ENCODE measurements at places on chromosomes 4 and X.

GRCh38 chr4:33296876-33297455 is 2576.8 kb downstream of the PCDH7 start:
- DNase-seq: no peak

- no peak for DNase-seq
Observed at GRCh38 chr4:76782837-76783236, 115.1 kb downstream of the SOWAHB start.

GRCh38 chrX:77453190-77453589 is 6.0 kb downstream of the FGF16 start:
- DNase-seq: no peak

GRCh38 chr4:105895583-105896460 is 551 bp downstream of the NPNT start:
- DNase-seq: peak; percentile 67

DNA sequence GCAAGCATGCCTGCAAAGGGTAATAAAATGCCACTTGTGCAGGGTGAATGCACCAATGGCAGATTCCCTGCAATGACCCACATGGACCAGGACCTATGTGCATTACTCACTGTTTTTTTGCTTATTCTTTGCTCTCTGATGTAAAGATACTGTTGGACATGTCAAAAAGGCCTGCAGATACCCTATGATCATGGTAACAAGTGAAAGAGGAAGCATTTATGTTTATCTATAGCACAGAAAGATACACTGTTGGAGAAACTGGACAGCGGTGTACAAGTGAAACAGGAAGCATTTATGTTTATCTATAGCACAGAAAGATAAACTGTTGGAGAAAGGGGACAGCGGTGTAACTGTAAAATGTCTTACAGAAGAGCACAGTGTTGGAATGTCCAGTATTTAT is 127.5 kb downstream of the PAPSS1 start:
- DNase-seq: no peak

DNA sequence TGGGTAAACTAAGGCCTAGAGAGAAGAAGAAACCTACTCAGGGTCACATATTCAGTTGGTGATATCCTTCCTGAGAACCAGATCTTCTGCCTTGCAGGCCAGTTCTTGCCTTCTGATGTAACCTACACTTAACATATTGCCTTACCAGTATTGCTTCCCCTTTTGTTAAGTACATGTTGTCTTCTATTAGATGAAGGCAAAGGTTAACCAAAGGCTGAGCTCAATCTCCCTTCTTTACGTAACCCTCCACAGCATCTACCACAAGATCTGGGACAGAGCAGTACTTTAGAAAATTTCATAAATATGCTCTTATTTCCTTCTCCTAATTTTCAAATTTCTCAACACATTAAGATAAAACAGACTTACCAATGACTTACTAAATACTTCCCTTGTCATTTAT is 474.4 kb downstream of the SH2D1A start:
- no peak for DNase-seq

- no peak for DNase-seq
Observed at GRCh38 chrX:20519146-20519545, 252.4 kb upstream of the RPS6KA3 start.

DNA sequence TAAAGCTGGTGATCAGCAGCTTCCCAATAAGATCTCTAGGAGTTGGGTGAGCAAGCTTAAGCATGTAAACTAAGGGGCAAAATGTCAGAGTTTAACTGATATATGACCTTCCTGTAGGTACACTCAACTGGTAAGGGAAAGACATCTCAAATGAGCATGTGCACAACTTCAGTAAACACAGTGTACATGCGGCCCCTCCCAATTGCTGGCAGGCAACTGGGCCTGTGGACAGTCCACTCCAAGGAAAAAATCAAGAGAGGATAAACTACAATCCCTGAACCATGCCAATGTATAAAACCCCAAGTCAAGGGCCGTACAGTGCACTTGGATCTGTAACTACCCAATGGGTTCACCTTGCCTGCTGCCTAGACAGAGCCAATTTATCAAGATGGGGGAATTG is 4.9 kb upstream of the NAA11 start:
- DNase-seq: no peak

DNA sequence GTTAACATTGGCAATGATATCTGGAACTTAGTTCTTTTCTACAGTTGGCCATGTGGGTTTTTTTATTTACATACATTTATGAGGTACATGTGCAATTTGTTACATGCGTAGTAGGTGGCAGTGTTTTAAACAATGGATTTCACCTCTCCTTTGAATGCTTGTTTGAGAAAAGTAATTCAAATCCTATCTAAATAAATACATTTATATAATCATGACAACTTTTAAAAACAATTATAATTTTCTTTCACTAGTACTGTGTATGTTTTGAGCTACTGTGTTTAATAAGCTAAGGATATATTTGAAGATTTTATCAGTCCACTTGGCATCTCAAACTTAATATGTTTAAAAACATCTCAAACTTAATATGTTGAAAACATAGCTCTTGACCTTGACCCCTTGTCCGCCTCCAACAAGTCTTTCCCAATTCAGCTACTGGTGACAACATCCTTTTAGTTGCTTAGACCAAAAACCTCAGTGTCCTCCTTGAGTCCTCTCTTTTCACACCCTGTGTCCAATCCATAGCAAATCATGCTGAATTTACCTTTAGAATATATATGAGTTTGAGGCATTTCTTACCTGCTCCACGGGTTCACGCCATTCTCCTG is 14.5 kb downstream of the GUCY1B1 start:
- DNase-seq: no peak

GRCh38 chr4:182187674-182188073 is 55.5 kb upstream of the TENM3 start:
- no peak for DNase-seq

GRCh38 chrX:28835991-28836390 is 248.7 kb downstream of the IL1RAPL1 start:
- DNase-seq: no peak

GRCh38 chrX:17632942-17633341 is 104.4 kb upstream of the SCML1 start:
- DNase-seq: no peak

DNA sequence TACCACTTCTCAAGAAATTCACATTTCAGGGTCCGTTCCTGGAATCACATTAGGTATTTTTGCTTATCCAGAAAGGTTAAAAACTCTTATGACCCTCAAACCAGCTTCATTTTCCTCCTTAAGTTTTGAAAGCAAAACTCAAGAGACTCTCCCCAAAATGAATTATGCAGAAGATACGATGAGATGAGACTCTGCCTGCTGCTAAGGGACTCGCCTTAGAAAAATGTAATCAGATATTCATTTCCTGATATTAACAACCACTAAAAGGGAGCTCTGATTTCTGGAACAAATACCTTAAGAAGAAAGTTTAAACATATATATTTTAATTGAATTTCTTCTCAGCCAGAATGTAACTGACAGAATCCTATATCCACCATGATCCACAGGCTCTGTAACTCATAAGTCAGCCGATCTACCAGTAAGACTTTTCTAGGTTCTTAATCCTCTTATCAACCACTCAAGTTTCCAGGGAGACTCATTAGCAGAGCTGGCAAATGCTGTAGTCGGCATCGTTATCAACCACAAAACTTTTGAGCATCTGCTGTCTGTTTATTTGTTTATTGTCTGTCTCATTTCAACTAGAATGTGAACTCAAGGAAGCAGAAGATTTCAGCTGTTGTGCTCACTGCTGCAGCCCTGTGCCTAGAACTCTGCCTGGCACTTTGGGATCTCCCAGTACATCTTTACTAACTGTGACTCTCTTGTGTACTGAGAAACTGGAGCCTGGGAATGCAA is 112.5 kb downstream of the LDB2 start:
- DNase-seq: peak; percentile 9

DNA sequence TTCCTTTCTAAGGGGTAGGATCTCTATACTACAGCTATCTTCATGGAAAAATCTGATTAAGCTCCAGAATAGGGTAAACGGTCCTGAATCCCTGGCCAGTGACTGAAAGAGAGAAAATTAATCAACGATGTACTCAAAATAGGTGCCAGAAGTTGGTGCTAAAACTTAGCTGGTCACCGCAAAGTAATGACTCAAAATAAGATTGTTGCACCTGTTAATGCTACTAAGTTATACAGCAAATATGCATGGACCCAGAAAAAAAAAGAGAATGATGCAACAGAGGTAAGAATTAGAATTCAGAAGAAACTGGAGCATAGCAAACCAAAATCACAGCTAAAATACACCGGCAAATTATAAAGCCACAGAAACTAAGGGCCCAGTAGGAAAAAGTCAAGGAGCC is 239.7 kb upstream of the FAM241A start:
- no peak for DNase-seq

GRCh38 chr4:10079912-10080588 is 36.5 kb downstream of the WDR1 start:
- peak; percentile 49 for DNase-seq

DNA sequence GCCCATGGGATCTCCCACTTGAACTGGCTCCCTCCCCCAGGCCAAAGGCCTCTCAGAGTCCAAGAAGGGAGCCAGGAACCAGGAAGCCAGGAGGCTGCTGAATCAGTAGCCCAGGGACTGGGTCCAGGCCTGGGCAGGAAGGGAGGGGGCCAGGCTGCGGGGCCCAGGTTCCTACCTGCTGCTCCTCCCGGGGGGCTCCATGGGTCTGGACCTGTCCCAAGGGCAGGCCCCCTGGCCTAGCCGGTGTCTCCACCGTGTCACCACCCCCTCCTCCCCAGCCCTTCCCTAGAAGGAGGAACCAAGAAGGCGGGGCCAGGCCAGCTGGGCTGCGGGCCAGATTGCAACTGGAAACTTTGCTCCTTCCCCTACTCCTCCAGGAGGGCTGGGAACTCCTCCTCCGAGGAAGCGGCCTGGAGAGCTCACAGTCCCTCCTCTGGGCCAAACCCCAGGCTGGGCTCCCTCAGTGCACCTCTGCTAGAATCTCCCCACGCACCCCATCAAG is at the start of gene IQSEC2:
Gene IQSEC2 (minus strand): TSS at position 264 of the 502 bp plus-strand sequence.
- DNase-seq: peak; percentile 34

DNA sequence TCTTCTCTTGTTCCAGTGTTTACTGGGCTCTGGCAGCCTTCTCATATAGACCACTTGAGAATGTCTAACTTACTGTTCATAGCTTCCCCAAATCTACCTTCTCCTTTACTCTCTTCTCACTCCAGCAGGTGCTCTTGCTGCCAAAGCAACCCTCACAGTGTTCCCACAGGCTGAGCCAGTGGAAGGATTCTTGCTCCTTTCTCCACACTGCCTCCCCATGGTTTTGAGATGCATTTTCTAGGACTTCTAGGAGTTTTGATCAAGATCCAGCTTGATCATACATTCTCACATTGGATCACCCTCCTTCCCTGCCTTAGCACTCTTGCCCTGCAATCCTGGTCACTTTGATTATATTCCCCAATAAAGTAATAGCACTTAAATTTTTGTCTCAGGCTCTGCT is 230.8 kb downstream of the TMEM47 start:
- DNase-seq: no peak

GRCh38 chr4:78625073-78625472 is 73.5 kb downstream of the ANXA3 start:
- DNase-seq: no peak

- DNase-seq: no peak
Observed at GRCh38 chrX:137482136-137482535, 83.8 kb upstream of the ZIC3 start.

GRCh38 chr4:26330186-26330787 is 9.5 kb downstream of the RBPJ start:
- DNase-seq: no peak

- DNase-seq: no peak
Observed at GRCh38 chr4:163649557-163650091, 155.1 kb downstream of the TMA16 start.

DNA sequence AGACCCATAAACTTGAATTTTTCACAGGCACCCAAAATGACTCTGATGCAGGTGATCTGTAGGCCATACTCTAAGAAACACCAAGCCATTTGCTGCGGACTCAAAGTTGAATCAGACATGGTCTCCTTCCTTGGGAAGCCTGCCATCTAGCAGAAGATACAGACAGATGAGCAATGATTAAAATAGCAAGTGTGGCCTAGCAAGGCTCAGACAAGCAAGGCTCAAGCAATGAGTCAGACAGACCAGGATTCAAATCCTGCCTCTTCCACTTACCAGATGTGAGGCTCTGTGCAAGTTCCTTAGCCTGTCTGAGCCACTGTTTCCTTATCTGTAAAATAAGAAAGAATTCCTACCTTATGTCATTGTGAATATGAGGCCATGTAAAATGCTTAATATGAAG is 2.3 kb downstream of the CCDC149 start:
- DNase-seq: no peak

DNA sequence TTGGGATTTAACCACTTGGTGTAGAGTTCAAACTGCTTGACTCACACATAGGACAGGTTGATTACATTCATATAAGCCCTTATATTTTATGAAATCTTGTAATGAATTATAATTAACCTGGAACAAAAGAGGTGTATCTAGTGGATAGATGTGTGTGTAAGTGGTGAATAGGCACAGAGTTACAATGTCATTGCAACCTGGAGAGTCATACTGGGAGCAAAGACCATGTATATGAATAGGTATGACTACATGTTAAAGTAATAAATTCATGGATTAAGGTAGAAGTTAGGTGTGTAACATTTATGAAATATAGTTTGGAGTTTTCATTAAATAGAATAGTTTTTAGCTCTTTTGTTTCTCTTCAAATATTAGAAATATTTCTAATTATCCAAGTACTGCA is 26.1 kb downstream of the RAP1GDS1 start:
- DNase-seq: no peak

GRCh38 chr4:134215620-134216344 is 14.2 kb upstream of the PABPC4L start:
- no peak for DNase-seq

- no peak for DNase-seq
Observed at GRCh38 chrX:48883729-48884128, 13.8 kb downstream of the TIMM17B start.

DNA sequence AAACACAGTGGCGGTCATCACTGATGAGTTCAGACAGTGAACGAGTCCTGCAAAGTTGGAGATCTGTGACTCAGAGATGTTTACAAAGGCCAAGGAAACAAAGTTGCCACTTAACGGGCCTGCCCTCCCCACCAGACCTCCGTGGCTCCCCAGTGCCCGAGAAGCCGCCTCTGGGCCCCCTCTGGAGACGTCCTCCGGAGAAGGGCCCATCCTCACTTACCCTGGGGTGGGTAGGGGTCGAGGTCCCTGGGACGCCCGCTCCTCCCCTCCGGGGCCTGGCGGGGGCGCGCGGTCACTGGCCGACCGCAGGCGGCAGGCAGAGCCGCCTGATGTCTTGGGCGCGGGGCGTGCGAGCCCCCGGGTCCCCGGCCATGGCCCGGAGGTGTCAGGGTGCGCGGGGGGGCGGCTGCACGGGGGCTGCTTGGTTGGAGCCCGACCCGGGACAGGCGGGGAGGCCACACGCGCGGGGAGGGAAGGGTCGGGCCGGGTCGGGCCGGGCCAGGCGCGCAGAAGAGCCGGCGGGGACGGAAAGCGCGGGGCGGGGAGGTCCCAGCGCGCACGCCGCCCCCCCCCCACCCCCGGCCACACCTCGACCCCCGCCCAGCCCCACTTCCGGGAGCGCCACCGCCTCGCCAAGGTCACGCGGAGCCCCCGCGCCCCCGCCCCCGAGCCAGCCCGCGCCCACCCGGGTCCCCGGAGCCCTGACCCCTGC is 529 bp downstream of the DHRSX start:
- peak; percentile 44 for DNase-seq

GRCh38 chr4:52780206-52780605 is 29.0 kb upstream of the ERVMER34-1 start:
- no peak for DNase-seq
